ENCODE measurements at places on chromosomes 11 and 22. TPM values are rescaled to one million over a fixed set of nuclear protein-coding genes. Genes with fewer than 3 reads are reported as not detected.

- DNase-seq, result no peak
These were observed 18.9 kb downstream of the ADM start for GRCh38 chr11:10323793-10324170.

DNA sequence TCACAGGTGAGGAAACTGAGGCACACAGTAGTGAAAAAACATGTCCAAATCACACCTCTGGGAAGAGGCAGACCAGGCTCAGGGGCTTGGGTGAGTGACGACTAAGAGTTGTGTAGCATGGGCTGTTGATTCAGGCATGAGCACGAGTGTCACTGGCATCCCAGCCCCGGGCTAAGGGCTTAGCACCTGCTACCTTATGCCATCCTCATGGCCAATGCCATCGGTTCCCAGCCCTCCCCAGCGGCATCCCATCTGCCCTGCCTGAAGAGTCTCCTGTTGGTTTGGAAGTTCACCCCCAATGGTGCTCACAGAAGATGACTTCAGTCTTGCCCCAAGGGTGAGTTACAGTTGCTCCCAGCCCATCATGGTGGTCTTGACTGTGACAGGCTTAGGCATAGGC lies 22.4 kb downstream of the MB start:
- DNase-seq, result no peak

GRCh38 chr22:42318967-42319366 lies 48.5 kb upstream of the TCF20 start:
- DNase-seq, result no peak

GRCh38 chr11:133214646-133215045 lies 317.7 kb downstream of the OPCML start:
- DNase-seq, result no peak

DNA sequence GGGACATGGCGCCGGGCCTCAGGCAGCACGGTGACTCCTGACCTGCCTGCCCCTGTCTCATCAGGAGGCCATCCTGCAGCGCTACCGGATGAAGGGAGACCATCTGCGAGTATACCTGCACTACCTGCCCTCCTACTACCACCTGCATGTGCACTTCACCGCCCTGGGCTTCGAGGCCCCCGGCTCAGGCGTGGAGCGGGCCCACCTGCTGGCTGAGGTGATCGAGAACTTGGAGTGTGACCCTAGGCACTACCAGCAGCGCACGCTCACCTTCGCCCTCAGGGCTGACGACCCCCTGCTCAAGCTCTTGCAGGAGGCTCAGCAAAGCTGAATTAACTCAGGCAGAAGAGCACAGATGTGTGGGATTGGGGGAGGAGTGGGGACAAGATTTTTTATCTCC lies 10.2 kb upstream of the ST3GAL4 start:
- no peak for DNase-seq

DNA sequence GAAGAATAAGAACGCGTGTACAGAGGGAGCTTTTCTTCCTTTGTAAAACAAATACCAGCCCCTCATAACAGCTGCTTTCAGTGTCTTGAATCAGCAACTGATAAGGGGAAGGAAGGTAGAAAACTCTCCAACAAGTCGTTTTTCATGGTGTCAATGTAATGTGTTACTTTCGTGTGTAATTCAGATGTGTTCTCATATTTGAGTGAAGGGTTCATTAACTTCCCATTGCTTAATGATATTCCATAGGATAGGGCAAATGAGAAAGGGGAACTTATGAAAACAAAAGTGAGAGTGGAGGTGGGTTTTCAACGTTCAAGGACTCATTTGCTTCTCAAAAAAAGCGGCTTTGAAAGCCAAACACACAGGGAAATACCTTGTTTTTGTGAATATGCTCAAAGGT lies 452.1 kb downstream of the NTM start:
- no peak for DNase-seq

- no peak for DNase-seq
These were observed 14.4 kb downstream of the DAGLA start for GRCh38 chr11:61694602-61694939.

- DNase-seq, result no peak
These were observed 100.6 kb upstream of the SORL1-AS1 start for GRCh38 chr11:121553389-121553788.

DNA sequence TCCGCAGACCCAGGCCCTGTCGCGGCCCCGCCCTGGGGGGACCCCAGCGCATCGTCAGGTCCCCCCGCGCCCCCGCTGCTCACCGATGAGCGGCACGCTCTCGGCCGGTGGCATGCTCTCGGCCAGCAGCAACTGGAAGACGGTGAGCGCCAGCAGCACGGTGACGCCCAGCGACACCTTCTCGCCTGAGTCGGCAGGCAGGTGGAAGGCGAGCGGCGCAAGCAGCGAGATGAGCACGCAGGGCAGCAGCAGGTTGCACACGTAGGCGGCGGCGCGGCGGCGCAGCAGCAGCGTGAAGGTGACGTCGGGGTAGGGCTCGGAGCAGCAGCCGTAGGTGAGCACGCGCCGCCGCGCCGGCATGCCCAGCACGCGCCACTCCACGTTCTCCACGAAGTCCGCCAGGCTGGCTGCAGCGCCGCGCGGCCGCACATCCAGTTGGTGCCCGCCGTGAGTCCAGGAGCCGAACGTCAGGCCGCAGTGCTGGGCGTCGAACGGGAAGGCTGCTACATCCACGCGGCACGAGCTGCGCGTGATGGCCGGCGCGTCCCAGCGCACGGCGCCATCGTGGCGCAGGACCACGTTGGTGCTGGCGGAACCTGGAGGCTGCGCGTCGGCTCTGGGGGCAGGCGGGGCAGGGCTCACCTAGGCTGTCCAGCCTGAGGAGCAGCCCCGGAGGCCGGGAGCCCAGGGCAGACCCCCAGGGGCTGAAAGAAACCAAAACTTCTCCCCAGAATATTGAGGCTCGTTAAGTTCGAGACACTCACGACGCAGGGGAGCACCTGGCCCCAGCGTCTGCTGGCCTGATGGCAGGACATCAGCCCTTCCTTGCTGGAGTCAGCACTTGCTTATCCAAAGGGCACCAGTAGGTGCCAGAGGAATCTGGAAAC lies 3.8 kb downstream of the CHRNA10 start:
- DNase-seq, result no peak

DNA sequence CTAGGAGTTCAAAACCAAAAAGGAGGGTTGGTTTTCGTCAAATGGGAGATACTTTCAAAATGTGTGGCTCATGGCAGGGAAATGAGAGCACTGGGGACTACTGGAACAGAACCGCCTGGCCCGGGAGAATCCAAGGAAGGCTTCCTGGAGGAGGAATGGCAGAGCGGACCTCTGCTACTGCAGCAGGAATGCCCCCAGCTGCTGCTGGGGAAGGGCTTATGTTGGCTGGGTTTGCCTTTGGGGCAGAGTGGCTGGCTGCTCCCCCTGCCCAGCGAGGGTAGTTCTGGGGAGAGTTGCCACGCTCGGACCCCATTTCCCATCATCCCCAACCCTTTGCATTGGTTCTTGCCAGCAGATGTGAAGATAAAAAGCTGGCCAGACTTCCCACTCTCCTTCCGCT lies 10.6 kb upstream of the APOBEC3A start:
- no peak for DNase-seq

- no peak for DNase-seq
These were observed 55.1 kb downstream of the ARHGEF12 start for GRCh38 chr11:120391292-120391691.

- no peak for DNase-seq
These were observed 5.0 kb upstream of the MMP12 start for GRCh38 chr11:102879801-102880200.

- DNase-seq, result no peak
These were observed 12.5 kb upstream of the MB start for GRCh38 chr22:35629406-35630216.

DNA sequence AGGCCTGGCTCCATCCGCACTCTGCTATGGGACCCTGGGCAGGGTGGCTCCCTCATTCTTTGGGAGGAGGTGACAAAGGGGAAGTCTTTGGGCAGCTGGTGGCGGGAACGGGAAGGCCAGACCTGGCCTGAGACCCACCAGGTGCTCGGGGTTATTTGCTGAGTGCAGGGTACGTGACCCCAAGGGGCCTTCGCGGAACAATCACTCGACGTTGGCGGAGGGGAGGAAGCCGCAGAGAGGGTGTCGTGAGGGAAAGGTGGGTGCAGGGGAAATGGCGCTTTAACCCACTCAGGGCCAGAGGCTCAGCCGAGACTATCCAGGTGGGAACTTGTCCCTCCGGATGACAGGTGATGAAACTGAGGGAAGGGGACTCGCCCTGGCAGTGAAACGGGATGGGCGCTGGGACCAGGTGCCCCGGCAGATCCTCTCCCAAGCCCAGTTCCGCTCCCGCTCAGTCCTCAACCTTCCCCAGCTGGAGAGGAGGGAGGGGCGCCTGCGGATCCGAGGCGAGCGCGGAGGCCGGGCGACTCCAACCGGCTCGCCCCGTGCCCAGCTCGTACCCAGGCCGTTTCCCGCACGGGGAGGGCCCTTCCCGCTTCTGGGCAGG lies 911 bp downstream of the A4GALT start:
- DNase-seq, result no peak

OR4D5 gene
- total RNA-seq, result 0.19 TPM

NEFH gene
- 1.6 TPM for total RNA-seq

TUB gene
- 0.98 TPM for total RNA-seq

TRIM6 gene
- 5.3 TPM for total RNA-seq

MPZL2 gene
- 14.4 TPM for total RNA-seq

PDE2A gene
- 9.3 TPM for total RNA-seq

POU2AF1 gene
- 0.59 TPM for total RNA-seq

CALCA gene
- 14.3 TPM for total RNA-seq

LARGE2 gene
- total RNA-seq, result 1.3 TPM

Measured in liver (tissue), 10 donors.